ENCODE measurements at places on chromosomes 3 and 15.

- DNase-seq = no peak
Observed at GRCh38 chr3:122936335-122936734, 91.2 kb downstream of the SEMA5B start.

- no peak for DNase-seq
Observed at GRCh38 chr3:26614006-26614685, 8.4 kb upstream of the LRRC3B start.

- DNase-seq = no peak
Observed at GRCh38 chr15:92938387-92938786, 38.3 kb downstream of the CHD2 start.

- DNase-seq = no peak
Observed at GRCh38 chr15:72175186-72176044, 22.2 kb downstream of the GRAMD2A start.

- DNase-seq = no peak
Observed at GRCh38 chr15:90219421-90220141, 14.2 kb downstream of the CIB1 start.

DNA sequence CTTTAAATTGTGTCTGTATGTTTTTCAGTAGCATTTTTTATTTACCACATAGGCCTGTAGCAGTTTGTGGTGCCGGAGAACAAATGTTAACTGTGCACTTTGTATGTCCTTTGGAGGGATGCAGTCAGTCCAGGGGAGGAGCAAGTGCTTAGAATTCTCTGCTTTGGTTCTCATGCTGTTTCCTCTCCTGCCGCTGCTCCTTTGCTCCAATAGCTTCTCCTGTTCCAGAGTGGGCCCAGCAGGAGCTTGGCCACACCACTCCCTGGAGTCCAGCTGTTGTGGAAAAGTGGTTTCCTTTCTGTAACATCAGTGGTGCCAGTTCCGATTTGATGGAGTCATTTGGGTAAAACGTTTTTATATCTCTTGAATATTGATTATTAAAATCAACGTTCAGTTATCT lies 16.6 kb downstream of the TICRR start:
- DNase-seq = no peak

GRCh38 chr15:47366884-47367283 lies 350.4 kb upstream of the SEMA6D start:
- DNase-seq = no peak

- DNase-seq = no peak
Observed at GRCh38 chr3:184822654-184823053, 10.7 kb downstream of the VPS8 start.

GRCh38 chr15:65571971-65572370 lies 39.0 kb downstream of the INTS14 start:
- no peak for DNase-seq

GRCh38 chr3:160564949-160565441 lies 376 bp downstream of the KPNA4 start:
- DNase-seq = no peak

GRCh38 chr15:56715220-56715619 lies 18.1 kb downstream of the ZNF280D start:
- DNase-seq = no peak

DNA sequence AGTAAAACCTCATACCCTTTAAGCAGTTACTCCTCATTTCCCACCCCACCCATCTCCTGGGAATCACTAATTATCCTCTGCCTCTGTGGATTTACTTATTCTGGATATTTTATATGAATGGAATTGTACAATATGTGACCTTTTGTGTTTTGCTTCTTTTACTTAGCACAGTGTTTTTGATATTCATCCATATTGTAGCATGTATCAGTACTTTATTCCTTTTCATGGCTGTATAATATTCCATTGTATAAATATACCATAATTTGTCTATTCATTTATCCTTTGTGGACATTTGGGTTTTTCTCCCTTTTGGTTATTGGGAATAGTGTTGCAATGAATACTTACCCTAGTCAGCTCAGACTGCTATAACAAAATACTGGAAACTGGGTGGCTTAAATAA lies 39.2 kb downstream of the SH3GL3 start:
- no peak for DNase-seq

DNA sequence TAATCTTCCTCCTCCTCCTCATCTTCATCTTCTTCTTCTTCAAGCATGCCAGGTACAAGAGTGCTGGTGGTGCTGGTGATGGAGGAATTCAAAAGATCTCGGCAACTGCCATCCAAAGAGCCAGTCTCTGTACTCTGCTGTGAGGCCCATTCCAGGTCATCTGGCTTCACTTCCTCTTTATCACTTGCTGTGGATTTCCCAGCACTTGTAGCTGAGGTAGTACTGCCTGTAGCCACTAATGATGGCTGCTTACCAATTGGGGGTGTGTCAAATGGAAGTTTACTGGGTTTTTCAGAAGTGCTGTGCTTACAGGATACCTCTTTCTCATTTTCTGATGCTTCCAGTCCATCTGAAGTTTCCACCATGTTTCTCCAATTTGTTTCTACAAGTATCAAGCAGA lies 28.8 kb upstream of the SHC4 start:
- DNase-seq = no peak

GRCh38 chr3:33063651-33064051 lies 33.3 kb downstream of the GLB1 start:
- no peak for DNase-seq

DNA sequence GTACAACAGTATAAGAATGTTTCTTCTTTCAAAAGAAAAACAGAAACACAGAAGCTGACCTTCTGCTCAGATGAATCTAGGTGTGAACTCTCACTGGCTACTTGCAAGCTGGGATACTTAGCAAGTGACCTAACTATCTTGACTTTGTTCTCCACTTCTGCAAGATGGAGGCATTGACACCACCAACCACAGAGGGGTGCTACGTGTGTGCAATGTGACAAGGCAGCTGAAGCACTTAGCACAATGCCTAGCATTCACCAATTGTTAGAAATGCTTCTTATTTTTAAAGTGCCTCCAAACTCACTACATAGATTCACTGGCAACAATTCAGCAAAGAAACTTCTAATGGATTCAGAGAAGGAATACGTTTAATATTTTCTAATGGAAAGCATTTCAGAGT lies 331.4 kb upstream of the WNT5A start:
- DNase-seq = no peak

GRCh38 chr3:36558961-36559360 lies 178.7 kb downstream of the STAC start:
- no peak for DNase-seq

- DNase-seq = no peak
Observed at GRCh38 chr3:150697646-150698045, 6.1 kb downstream of the ERICH6 start.

- no peak for DNase-seq
Observed at GRCh38 chr3:111963424-111963823, 15.4 kb upstream of the ABHD10 start.

DNA sequence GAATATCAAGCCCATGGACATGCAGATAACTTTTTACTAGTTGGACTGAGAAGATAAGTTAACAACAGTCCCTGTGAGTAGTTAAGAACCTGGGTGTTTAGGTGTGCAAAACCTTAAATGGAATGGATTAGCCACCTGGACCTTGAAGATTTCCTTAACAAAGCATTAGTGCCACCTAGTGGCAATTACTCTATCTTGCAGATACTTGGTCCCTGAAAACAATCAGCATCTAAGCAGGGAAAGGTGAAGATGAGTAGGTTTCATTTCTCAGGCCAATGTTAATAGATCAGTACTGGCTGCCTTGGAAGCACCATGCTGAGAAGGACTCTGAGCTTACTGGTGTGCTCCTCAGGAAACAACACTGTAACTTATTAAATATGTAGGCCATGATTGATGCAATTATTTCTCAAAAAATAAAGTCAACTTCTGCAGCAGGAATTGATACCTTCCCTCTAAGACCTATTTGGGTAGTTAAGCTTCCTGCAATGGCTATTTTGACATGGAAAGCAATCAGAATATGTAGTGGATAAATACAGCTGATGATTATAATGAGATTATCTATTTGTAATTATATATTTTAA lies 329.4 kb downstream of the TBC1D5 start:
- no peak for DNase-seq

GRCh38 chr3:8888301-8888915 lies 74.9 kb downstream of the RAD18 start:
- DNase-seq = no peak

GRCh38 chr3:55654123-55654760 lies 167.1 kb upstream of the WNT5A start:
- DNase-seq = no peak

GRCh38 chr15:99578809-99579208 lies 13.0 kb downstream of the MEF2A start:
- DNase-seq = no peak

GRCh38 chr3:23811919-23812318 lies 6.2 kb downstream of the UBE2E1 start:
- DNase-seq = no peak

DNA sequence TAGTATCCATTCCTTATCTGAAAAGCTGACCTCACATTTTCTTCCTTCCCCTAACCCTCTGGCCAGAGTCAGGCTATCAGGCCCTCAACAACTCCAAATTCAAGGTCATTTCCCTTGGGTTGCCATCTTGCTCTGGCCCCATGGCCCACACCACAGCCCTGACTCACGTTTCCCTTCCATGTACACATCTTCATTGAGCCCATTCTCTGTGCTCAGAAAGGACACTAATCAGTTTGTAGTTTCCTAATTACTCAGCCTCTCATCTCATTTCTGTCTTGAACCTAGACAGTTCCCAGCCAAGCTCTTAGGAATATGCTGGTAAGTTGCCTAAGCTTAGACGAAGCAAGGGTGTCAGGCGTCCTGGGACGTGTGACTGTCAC lies 14.9 kb downstream of the TGM5 start:
- no peak for DNase-seq

- DNase-seq = no peak
Observed at GRCh38 chr15:78359041-78359808, 19.1 kb downstream of the CRABP1 start.

DNA sequence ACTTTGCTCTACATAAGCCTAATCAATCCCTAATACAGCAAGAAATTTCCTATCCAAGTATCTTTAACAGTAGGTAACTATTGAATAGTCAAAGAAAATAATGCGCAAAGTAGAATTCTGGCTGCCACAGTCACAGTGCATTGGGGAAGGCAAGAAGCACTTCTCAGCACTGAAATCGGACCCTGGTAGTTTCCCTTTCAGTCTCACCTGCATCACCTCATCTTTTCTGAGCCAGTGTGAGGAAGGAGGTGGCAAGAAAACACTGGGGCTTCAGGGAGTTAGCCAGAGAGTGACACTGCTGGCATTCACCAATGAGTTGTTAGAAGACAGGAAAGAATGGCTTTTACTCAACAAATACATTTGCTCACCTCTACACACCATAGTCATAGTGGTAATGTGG lies 8.3 kb downstream of the TRIM42 start:
- DNase-seq = no peak

- DNase-seq = no peak
Observed at GRCh38 chr3:105844704-105845103, 24.1 kb downstream of the CBLB start.

DNA sequence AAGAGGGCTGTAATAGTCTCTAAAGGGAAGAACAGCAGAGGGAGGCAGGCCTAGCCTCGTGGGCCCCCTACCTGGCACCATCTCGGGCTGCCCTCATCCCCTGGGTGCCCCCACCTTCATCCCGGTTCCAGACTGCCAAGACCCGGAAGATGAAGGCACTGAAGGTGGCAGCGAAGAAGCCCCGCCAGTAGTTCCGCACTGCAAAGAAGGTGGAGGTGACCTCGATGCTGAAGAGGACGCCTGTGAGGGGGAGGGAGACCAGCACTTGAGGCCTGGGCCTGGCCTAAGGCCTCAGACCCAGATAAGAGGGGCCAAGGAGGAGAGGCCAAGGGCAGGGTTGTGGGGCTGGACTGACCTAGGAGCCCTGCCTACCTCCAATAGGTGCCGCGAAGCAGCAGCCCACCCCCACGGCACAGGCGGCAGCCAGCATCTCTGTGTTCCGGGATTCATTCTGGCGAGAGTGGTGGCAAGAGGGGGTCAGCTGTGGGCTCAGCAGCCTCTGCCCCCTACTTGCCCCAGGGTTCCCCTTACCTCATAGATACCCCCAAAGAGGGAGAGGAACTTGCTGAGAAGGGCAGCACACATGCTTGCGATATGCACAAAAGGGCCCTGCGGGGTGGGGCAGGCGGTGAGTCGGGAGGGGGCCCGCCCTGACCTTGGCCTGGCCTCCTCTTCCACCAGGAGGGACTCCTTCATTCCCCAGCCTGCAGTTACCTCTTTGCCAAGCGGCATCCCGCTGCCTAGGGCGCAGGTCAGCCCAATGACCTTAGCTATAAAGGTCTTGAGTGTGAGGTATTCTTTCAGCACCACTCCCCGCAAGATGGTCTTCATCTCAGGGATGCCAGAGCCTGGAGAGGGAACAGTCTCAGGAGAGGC lies 3.9 kb downstream of the CLCN2 start:
- no peak for DNase-seq

DNA sequence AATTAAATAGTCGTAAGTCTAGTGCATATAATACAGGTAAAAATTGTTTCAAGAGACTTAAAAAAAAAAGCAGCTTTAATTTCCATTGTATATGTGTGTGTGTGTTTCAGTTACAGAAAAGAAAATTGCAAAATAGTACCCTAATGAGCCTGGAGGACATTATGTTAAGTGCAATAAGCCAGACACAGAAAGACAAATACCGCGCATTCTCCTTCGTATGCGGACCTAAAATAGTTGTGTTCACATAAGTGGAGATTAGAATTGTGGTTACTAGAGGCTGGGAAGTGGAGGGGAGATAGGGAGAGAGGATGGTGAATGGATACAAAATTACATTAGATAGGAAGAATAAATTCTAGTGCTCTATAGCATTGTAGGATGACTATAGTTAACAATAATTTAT lies 3.6 kb downstream of the MESD start:
- no peak for DNase-seq

GRCh38 chr3:105785803-105786202 lies 83.0 kb downstream of the CBLB start:
- DNase-seq = no peak
